ENCODE measurements at places on chromosomes 4 and X. TPM values are rescaled to one million over a fixed set of nuclear protein-coding genes. Genes with fewer than 3 reads are reported as not detected.

Gene TSPAN7
- total RNA-seq: 88.4 TPM

Gene BEX2
- 45.5 TPM for total RNA-seq

GRCh38 chrX:39805022-39805421 lies 292.7 kb downstream of the BCOR start:
- no peak overlapping the region for H3K27ac ChIP-seq
- DNase-seq: no peak
- no peak overlapping the region for H3K4me3 ChIP-seq
- no peaks in the 10 kb centered on the region for H3K36me3 ChIP-seq
- H3K27me3 ChIP-seq: peaks cover 4% of the 10 kb centered on the region
- H3K4me1 ChIP-seq: peaks cover 9% of the 10 kb centered on the region

- no peaks in the 10 kb centered on the region for H3K36me3 ChIP-seq
- H3K4me3 ChIP-seq: no peak overlapping the region
- no peaks in the 10 kb centered on the region for H3K4me1 ChIP-seq
- no peak overlapping the region for H3K27ac ChIP-seq
- DNase-seq: no peak
These were observed 35.1 kb downstream of the TEC start for GRCh38 chr4:48234575-48234974.

DNA sequence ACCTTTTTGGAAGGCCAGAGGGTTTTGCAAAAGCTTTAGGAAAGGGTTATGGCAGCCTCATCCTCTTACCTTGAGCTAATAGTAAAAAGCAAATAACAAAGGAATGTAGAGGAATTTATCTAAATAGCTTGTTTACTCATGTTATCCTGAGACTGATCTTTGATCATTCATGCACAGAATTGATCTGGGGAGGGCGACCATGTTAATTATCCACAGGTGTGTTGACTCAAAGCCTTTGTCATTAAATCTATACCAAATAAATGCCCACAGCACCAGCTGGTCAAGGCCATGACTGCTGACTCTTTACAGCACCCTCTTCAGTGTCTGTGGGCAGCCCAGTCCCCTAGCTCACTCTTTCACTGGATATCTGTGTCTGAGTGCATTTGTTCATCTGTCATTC lies 22.8 kb upstream of the DCLK2 start:
- no peaks in the 10 kb centered on the region for H3K36me3 ChIP-seq
- peaks cover 2% of the 10 kb centered on the region for H3K27me3 ChIP-seq
- no peak overlapping the region for H3K27ac ChIP-seq
- no peaks in the 10 kb centered on the region for H3K4me1 ChIP-seq
- DNase-seq: no peak

- H3K4me3 ChIP-seq: no peak overlapping the region
- no peak overlapping the region for H3K27ac ChIP-seq
- H3K36me3 ChIP-seq: no peaks in the 10 kb centered on the region
- no peak for DNase-seq
These were observed 112.3 kb downstream of the ANAPC4 start for GRCh38 chr4:25489253-25489797.

- no peak for DNase-seq
- H3K4me1 ChIP-seq: no peaks in the 10 kb centered on the region
- H3K36me3 ChIP-seq: no peaks in the 10 kb centered on the region
- H3K27me3 ChIP-seq: no peaks in the 10 kb centered on the region
These were observed 484.7 kb downstream of the PCDH7 start for GRCh38 chr4:31204874-31205273.

DNA sequence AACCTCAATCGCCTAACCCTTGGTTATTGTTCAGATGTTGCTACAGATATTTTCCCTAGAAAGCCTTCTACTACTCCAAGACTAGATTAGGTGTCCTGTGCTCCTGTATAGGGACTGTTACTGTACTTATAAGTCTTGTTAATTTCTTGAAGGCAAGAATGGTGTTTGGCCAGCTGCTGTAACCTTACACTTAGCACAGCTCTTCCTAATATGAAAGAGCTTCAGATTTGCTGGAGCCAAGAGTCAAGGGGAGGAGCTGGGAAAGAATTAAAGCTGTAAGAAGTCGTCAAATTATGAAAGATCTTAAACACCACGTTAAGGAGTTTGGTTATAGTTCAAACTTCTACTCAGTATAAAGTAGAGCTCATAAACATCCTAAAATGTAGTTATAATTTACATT lies 245.9 kb upstream of the TLL1 start:
- no peaks in the 10 kb centered on the region for H3K36me3 ChIP-seq
- no peaks in the 10 kb centered on the region for H3K4me1 ChIP-seq
- no peak overlapping the region for H3K27ac ChIP-seq
- no peaks in the 10 kb centered on the region for H3K27me3 ChIP-seq
- H3K4me3 ChIP-seq: no peak overlapping the region

- no peaks in the 10 kb centered on the region for H3K27me3 ChIP-seq
- peaks cover 55% of the 10 kb centered on the region for H3K36me3 ChIP-seq
- no peak overlapping the region for H3K27ac ChIP-seq
- no peak overlapping the region for H3K4me3 ChIP-seq
These were observed 20.2 kb downstream of the PIGG start for GRCh38 chr4:519203-519651.
